Stimulated activated CD4-positive, alpha-beta T cell treated with anti-CD3 and anti-CD28 coated beads, Interleukin-1b, Interleukin-23, amount 100 ng/mL, for 48 hours (primary cell): ENCODE measurements at places on chromosomes 4 and X.

GRCh38 chrX:9280831-9281230, 184.0 kb upstream of the TBL1X start:
- no peak for DNase-seq

DNA sequence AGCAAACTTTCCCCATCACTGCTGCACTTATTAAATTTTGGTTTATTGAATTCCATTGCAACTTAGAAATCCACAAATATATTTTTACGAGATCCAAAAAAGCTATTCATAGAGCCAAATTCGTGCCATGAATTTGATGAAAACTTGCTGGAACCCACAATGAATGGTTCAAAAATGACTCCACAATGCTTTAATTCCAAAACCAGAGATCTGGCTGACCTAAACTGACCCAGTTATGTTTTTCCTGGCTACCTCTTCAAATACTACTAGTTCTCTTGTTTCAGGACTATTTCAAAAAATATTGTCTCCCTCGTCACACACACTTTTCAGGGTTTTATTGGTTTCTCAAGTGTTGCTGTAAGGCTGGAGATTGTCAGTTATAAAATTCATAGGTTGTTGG, 474.8 kb downstream of the PDGFC start:
- DNase-seq, result no peak

- no peak for DNase-seq
Measured at GRCh38 chr4:78863991-78864390, 75.2 kb downstream of the PAQR3 start.

- no peak for DNase-seq
Measured at GRCh38 chrX:97482666-97483300, 599.1 kb downstream of the RPA4 start.

GRCh38 chr4:43776371-43776770, 672.2 kb downstream of the KCTD8 start:
- no peak for DNase-seq

GRCh38 chr4:76980261-76980660, 30.7 kb downstream of the SEPTIN11 start:
- DNase-seq, result no peak

DNA sequence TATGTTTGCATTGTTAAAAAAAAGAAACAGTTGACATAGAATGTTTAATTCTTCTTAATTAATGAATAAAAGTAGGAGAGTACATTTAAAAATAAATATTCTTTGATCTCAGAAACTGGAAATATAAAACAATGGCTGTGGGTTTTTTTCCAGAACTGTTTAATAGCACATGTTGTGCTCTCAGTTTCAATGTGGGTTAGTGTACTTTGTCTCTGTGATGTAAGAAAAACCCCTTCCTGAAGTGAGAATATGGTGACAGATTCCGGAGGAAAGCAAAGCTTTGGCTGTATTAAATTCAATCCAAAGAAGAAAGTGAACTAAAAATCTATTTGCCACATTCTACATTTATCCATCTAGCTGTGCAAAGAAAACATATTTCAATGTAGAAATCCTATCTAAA, 261.9 kb upstream of the ADGRL3 start:
- no peak for DNase-seq

- no peak for DNase-seq
Measured at GRCh38 chr4:89539374-89539773, 231.8 kb upstream of the GPRIN3 start.

GRCh38 chrX:114611018-114611619, 27.2 kb downstream of the HTR2C start:
- DNase-seq, result no peak

GRCh38 chr4:24928708-24929107, 15.9 kb upstream of the CCDC149 start:
- no peak for DNase-seq

- peak; percentile 19 for DNase-seq
Measured at GRCh38 chrX:44945736-44946135, 72.7 kb downstream of the KDM6A start.

- DNase-seq, result no peak
Measured at GRCh38 chr4:70754470-70754869, 32.7 kb downstream of the RUFY3 start.

GRCh38 chr4:52744588-52744987, 6.6 kb downstream of the ERVMER34-1 start:
- DNase-seq, result no peak
